Fibroblast of skin of left biceps (primary cell): ENCODE measurements at places on chromosomes 7 and 10.
A peak's percentile ranks its signal among the peaks of the same experiment; 100 is the strongest.

GRCh38 chr10:13716081-13717071 lies 129.6 kb downstream of the PRPF18 start:
- peak; percentile 21 for DNase-seq

- no peak for DNase-seq
Observed at GRCh38 chr7:54967377-54967776, 51.4 kb upstream of the EGFR start.

- no peak for DNase-seq
Observed at GRCh38 chr10:6195846-6196245, 6.9 kb upstream of the PFKFB3 start.

DNA sequence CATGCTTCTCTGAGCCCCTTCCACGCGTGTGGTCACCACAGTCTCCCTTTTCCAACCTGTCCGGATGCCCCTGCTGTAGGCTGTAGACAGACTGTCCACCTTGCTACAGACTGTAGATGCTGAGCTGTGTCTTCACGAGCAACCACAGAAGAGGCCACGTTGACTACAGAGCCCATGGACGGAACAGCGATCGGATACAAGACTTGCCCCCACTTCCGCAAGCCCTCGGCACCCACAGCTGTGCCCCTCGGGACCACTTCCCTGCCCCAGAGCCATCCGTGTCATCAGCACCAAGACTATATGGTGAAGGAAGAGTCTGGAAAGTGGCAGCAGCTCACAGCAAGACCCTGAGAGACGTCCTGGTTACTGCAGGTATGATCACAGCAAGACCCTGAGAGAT lies 491.4 kb downstream of the DNAJB6 start:
- no peak for DNase-seq

- DNase-seq = no peak
Observed at GRCh38 chr7:106480161-106480579, 180.8 kb downstream of the CCDC71L start.

- no peak for DNase-seq
Observed at GRCh38 chr7:1948301-1948796, 278.3 kb downstream of the ELFN1 start.

DNA sequence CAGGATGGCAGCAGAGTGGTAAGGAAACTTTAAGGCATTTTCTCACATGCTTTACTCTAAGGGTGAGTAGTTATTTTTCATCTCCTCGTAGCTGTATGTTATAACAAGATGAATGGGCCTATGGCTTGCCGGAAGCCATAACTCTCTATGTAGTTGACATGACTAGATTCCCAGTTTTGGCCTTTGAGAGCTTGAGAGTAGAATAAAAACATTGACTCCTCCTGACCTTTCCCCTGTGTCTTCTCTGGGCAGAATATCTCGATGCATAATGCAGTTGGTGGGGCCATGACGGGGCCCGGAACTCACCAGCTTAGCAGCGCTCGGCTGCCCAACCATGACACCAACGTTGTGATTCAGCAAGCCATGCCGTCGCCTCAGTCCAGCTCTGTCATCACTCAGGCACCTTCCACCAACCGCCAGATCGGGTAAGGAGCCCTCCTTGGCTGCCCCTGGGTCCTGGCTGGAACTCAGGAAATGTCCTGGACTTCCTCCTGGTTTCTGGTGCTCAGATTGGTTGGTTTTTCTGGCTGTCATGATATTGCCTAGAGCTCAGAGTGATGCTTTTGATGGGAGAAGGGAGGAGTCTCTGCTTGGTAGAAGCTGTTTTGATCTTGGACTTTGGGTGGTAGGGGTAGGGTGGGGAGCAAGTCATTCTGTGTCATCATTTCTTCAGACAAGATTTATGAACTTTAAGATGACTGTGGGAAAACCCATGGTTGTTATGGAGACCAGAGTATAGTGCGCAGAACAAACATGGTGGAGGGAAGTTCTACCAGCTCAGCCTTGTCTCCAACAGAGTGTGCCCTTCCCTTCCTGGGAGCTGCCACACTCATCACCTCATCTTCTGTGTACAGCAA lies 158.0 kb downstream of the CREB5 start:
- DNase-seq = no peak

- no peak for DNase-seq
Observed at GRCh38 chr10:35432781-35433338, 96.6 kb downstream of the CCNY start.

GRCh38 chr10:20616918-20617810 lies 279.9 kb downstream of the NEBL start:
- no peak for DNase-seq

DNA sequence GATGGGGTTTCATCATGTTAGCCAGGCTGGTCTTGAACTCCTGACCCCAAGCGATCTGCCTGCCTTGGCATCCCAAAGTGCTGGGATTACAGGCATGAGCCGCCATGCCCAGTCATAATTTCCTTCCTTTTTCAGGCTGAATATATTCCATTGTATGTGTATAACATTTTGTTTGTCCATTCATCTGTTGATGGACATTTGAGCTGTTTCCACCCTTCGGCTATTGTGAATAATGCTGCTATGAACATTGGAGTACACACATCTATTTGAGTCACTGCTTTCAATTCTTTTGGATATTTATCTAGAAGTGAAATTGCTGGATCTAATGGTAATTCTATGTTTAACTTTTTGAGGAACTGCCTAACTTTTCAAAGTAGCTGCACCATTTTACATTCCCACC lies 34.6 kb downstream of the TLX1 start:
- no peak for DNase-seq

DNA sequence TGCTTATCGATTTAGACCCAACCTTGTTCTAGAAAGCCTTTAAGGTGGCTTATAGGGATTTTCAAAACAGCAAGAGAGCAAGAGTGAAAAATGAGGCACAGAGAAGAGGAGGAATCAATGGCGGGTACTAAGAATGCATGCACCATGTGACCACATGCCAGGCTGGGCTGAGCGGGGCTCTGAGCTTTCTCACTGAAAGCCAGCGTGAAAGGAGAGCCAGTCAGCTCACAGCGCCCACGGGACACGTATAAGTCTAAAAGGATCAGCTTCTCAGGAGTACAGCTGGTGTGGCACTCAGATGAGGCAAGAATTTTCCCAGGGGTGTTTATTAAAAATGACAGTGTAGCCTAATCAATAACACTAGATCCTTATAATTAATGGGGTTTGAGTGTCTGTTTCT lies 114.3 kb downstream of the SLIT1 start:
- no peak for DNase-seq

GRCh38 chr7:105151152-105151551 lies 137.1 kb downstream of the KMT2E start:
- DNase-seq = no peak

- no peak for DNase-seq
Observed at GRCh38 chr7:155948845-155949244, 136.6 kb upstream of the SHH start.

DNA sequence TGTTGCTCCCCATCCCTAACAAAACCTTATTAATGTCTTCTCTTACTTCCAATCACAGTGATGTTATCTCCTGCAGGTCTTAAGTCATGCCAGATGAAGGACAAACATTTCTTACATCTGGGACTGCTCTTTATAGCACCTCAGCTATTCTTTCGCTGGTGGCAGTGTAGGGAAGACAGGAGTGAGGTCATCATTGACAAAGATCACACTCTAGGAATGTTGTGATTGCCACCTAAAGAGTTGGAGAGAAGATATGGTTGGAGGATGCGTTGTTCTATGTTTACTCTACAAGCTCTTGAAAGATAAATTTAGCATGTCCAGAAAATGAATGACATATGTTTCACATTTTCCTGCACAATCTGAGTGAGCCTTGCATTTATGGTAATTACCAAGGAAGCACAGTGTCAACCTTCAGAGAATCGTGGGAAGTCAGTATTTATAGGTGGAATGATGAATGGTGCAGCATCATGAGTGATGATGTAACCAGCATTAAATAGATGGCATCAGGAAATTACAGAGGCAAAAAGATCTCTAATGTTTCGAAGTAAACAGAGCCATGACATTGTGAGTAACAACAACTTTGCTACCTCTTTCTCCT lies 188.1 kb upstream of the STEAP1 start:
- DNase-seq = no peak

- no peak for DNase-seq
Observed at GRCh38 chr7:15581352-15581951, 19.6 kb upstream of the AGMO start.

DNA sequence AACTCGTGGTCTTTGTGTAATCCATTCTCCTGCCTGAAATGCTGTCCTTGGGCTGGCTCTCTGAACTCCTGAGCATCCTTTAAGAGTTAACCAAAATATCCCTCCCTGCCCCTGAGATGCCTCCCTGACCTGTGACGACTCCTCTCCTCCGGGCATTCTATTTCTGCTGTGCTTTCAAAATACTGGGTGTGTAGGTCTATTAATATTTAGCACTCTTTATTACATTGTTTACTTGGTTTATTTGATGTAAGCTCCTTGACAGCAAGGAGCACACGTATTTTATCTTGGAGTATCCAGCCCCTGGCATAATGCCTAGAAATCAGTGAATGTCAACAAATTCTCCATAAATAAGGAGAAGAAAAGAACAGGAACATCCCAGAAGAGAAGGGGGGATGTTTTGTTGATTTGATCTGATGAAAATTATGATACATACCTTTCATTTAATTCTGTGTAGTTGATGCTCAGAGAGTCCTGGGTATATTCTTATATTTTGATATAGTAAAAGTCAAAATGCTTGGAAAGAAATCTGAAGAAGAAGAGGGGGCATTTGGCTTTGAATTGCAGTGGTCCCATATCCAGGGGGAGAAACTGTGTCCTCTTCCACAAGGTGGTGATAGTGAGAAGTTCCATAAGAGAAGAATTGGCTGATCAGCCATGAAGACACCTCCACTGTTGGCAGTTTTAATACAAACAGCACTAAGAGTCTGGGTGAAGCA lies 107.7 kb upstream of the MPP7 start:
- no peak for DNase-seq

DNA sequence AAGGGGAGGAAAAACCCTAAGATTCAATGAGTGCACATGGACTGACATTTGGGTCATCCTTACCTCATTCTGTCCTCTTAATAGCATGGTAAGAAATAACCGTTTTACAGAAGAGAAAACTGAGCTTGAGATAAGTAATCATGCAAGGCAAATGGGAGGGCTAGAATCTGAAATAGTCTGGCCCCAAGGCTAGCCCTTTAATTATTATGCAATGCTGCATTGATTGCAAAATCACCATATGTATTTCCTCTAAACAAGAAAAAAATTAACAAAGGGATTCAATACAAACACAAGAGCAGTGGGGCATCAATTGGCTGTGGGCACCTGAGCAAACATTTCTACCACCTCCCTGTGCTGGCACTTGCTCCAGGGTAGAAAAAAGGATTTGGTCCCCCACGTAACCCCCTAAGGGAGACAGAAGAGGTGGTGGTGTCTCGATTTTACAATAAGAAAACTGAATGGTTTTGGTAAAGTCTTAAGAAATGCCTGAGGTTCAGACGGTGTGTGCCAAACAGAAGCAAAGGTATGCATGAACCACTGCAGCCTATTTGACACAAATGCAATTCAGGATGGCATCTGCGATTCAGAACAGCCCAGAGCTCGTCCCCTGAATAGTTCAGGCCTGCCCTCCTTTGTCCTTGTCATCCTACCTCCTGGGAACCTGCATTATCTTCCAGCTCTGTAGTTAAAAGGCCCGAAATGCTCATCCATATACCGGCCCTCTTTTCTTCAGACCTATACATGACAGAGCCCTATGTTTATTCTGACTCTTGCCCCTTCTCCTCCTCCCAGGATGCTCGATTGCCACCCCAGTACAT lies 23.6 kb downstream of the PIP4K2A start:
- DNase-seq = no peak

DNA sequence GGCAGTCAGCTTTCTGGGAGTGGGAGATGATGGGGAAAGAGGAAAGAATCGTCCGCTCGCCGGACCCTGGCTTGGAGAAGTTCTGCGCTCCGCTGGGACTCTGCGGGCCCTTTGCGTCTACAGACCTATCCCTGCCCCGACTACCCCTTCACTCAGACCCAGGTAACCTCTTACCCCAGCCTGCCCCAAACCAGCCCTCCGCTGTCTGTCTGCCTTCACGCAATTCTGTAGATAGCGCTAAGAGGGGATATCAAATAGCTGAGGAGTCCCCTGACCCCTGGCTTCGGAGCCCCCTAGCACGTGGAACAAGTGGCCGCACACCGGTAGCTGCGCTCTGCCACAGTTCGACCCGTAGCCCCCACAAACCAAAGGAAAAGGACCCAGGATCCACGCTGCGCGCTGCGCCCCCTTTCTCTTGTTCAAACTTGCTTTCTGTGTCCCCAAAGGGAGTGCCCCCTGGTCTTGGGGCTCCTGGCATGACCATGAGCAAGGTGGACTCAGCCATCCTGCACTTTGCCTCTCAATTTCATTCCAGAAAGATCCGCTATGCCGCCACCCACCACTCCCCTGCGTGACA lies 7.0 kb downstream of the HOXA4 start:
- DNase-seq = no peak

GRCh38 chr10:64070241-64070640 lies 549.0 kb downstream of the REEP3 start:
- no peak for DNase-seq

DNA sequence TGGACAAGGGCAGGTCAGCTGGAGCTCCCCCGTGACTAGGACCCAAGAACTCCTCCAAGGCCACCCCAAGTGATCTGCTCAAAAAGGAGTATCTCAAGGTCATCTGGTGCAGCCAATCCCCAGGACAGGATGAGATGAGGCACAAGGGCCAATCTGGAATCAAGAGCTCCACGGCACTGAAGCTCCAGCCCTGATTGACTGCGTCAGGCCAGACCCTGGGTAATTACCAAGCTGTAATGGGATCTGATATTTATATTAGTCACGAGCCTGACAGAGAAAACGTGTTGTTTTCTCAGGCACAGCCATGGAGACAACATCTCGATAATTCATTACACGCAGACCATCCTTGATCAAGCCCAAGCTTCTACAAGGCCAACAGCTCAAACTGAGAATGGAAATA lies 4.2 kb downstream of the KCNMA1 start:
- DNase-seq = no peak

GRCh38 chr7:45001138-45001694 lies 1.2 kb downstream of the CCM2 start:
- no peak for DNase-seq

- DNase-seq = no peak
Observed at GRCh38 chr7:26683277-26683676, 181.1 kb downstream of the SKAP2 start.

DNA sequence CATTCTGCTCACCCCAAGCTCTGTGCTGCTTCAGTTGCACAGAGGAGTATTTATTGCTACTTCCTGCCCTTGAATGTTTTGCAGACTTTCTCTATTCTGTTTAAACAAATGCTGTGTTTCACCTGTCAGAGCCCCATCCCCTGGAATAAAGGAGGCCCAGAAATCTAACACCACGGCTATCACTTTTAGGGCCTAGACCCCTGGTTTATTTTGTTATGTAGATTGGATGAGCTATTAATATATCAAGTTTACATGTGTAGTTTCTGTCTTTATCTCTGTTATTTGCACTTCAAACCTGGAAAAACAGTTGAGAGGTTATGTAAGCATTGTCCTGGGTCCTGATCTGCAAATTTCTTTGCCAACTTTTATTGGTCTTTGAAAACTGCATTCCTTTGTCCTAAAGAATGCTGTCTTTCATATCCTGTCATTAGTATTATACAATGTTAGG lies 630.1 kb downstream of the PARD3 start:
- DNase-seq = no peak
